ENCODE measurements at places on chromosomes 13 and 19.
A peak's percentile ranks its signal among the peaks of the same experiment; 100 is the strongest.

GRCh38 chr19:2302319-2303210, 5.4 kb downstream of the LINGO3 start:
- peak; percentile 21 for DNase-seq

DNA sequence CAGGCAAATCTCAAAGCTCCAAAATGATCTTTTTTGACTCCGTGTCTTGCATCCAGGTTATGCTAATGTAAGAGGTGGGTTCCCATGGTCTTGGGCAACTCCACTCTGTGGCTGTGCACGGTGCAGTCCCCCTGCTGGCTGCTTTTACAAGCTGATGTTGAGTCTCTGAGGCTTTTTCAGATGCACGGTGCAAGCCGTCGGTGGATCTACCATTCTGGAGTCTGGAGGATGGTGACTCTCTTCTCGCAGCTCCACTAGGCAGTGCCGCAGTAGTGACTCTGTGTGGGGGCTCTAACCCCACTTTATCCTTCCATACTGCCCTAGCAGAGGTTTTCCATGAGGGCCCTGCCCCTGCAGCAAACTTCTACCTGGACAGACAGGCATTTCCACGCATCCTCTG, 266.8 kb upstream of the GPC6 start:
- no peak for DNase-seq

DNA sequence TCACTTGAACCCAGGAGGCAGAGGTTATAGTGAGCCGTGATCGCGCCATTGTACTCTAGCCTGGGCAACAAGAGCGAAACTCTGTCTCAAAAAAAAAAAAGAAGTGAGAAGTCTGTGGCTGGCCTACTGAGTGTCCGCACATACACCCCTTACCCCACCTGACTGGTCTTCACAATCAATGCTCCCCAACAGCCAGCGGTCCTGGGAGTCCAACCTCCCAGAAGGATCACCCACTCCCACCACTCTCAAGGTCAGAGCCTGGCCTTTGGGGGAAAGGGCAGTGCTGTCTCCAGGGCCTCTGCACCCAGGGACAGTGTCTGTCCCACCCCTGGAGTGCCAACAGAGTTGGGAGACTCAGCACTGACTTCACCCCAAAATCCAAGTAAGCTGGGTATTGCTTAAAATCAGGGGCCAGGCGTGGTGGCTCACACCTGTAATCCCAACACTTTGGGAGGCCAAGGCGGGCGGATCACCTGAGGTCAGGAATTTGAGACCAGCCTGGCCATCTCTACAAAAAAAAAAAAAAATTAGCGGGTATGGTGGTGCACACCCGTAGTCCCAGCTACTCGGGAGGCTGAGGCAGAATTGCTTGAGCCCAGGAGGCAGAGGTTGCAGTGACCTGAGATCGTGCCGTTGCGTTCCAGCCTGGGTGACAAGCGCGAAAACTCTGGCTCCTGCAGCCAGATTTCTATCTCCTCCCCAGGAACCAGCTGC, 2.3 kb upstream of the CD320 start:
- no peak for DNase-seq

GRCh38 chr13:26030331-26030730, 21.5 kb downstream of the SHISA2 start:
- DNase-seq, result no peak

GRCh38 chr19:19451429-19452242, 46.2 kb downstream of the GATAD2A start:
- DNase-seq, result no peak

DNA sequence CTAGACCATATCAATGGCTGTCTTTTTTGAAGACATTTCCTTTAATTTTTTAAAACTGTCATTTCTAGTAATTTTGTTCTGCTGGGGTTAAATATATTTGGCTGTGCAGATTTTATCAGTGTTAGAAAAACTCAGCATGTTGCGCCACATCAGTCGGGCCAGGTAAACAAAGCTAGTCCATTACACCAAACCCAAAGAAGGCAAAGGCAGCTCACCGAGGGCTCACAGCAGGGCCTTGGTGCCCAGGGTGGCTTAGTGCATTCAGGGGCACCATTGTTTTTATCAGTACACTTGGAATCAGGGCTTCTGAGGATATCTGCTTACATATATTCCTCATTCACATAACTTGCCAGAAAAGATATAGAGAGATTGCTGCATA, 22.2 kb downstream of the SPATA13 start:
- no peak for DNase-seq

- DNase-seq, result no peak
Observed at GRCh38 chr13:85798556-85798955, 663 bp downstream of the SLITRK6 start.

DNA sequence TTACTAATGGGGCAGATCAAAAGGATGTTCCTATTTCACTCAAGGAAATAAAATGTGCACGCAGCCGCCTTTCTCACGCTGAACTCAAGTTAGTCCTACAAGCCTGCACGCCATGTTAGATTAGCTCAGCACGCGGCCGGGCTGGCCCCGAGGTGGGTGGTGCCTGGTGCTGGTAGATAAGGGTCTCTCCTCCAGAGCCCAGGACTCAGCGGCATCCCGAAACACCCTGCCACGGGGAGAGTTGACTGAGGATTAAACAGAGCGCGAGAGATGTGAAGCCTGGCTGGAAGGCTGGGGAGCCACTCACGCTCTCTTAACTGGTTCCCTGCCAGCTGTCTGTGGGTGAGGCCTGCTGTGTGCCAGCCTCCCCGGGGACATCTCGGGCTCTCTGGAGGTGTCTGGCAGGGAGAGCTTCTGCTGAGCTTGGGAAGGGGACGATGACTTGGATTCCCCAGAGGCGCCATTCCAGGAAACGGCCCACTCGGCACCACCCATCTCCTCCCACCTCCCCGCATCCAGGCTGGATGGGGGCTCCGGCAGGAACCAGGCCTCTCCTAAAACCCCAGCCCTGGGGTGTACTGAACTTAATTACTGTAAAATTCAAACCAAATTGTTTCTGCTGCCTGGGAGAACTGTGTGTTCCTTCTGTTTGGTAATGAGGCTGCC, 122.2 kb downstream of the KDM4B start:
- DNase-seq, result peak; percentile 87

- DNase-seq, result peak; percentile 46
Observed at GRCh38 chr19:17579661-17580244, 24.3 kb downstream of the COLGALT1 start.

- no peak for DNase-seq
Observed at GRCh38 chr13:34587576-34587975, 354.5 kb upstream of the NBEA start.

DNA sequence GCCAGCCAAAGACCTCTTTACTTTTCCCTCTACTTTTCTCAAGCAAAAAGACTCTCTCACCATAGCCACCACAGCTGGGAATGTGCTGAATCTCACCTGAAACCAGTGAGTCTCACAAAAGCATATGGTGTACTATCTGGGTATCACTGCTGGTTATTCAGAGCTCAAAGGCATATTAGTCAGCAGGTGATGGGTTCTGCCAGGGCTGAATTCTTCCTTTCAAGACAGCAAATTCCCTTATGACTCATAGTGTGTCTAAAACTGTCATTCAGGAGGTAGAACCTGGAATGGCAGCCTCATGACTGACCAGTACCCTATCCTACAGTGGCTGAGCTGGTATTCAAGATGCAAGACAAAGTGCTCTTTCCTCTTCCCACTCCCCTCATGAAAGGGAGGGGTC, 2859.1 kb downstream of the PCDH9 start:
- DNase-seq, result no peak

GRCh38 chr13:94192431-94192975, 287.0 kb downstream of the DCT start:
- DNase-seq, result peak; percentile 21

DNA sequence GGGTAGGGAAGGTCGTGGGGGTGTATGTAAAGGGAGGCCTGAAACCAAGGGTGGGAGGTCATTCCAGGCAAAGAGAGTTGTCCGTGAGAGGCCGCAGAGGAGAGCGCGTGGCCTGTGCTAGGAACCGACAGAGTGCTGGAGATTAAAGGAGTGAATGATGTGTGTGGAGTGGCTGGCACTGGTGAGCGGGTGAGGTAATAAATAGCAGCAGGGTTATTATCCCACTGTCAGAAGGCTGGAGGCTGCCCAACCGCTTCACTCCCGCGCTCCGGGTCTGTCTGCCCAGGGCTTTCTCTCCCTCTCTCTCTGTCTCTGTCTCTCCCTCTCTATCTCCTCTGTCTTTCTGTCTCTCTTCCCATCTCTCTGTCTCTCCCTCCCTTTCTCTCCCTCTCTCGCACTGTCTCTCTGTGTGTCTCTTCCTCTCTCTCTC, 17.4 kb downstream of the ZNF579 start:
- DNase-seq, result peak; percentile 76

DNA sequence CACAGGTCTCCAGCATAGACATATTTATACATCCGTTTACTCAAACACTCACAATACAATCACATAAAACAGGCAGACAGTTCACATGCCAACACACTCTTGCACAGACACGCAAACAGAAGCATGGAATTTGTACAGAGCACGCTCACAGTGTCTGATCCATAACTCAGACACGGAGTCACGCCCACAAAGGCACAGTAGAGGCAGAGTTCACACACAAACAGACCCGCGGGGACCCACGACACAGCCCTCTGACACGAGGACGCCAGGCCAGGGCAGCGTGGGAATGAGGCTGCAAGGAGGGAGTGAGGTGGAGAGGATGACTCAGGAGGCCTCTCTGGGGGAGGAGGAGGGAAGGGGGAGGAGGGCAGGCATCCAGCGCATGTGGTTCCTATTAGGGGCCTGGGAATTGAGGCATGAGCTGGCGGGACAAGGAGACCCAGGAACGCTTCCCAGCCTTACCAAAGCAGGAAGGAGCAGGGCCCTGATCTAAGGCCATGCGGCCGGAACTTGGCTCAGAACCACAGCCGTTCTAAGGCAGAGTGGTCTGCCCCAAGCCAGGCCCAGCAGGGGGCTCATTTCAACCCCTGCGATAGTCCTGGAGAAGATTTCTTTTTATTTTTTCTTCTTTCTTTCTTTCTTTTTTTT, 9.1 kb upstream of the OLFM2 start:
- peak; percentile 87 for DNase-seq

- no peak for DNase-seq
Observed at GRCh38 chr19:40424637-40425449, 949 bp downstream of the SERTAD1 start.

DNA sequence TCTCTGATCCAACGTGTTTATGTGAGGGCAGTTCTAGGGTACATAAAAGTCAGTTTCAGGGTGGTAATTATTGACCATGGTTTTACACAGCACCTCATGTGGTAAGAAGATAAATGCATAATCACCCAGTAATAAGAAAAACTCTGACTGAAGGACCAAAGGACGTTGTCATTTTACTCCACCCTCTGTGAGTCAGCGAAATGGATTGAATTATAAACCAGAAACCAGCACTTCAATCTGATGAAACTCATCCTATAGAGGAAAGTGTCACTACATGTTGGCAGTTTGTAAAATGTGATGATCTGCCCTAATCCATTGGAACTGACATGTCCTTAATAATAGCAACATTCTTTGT, 406.8 kb downstream of the KLF5 start:
- peak; percentile 56 for DNase-seq

DNA sequence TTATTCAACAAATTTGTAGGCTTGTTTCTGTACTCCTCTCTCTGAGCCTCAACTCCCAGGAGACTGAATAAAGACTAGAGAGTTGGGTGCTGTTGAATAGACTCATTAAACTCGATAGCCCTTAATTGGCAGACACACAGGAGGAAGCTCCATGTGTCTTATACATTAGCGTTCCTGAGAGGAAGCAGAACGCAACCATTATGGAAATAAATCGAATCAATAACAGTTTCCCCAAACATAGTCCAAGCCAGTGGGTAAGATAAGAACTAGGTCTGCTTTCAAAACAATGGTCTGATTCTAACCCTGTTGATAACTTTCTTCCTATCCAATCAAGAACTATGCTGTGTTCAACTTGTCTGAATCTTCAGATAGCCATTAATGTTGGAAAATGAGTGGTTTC, 118.1 kb upstream of the FNDC3A start:
- no peak for DNase-seq

DNA sequence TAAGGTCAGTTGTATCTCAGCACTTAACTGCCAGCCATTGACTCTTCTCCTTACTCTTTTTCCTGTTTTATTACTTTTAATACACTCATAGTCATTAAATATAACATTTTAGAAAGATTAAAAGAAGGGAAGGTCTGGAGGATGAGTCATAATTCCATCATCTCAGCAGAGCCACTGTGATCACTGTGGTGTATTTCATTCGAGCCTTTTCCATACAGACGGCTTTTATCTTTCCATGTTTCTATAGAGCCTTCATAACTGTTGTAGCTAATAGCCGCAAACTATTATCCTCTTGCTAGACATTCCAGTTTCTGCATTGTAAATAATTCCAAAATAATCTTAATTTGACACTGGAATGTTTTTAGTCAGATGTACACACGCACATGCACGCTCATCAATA, 4.7 kb upstream of the FLT1 start:
- DNase-seq, result no peak

DNA sequence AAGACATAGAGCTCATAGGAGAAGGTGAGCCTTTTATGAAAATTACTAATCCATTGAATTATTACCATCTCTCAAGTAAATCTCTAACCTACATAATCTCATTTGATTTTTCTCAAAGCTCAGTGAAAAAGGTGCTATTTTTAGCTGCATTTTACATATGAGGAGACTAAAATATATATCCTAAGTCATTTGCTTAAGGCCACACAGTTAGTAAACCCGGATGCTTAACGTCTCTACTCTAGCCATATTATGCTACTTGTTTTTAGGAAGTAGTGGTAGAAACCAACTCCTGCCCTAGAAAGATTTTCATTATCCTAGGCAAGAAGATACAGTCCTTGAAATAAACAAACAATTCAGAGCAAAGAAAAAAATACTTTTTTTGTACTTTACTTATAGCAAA, 108.9 kb downstream of the RBM26 start:
- DNase-seq, result no peak

DNA sequence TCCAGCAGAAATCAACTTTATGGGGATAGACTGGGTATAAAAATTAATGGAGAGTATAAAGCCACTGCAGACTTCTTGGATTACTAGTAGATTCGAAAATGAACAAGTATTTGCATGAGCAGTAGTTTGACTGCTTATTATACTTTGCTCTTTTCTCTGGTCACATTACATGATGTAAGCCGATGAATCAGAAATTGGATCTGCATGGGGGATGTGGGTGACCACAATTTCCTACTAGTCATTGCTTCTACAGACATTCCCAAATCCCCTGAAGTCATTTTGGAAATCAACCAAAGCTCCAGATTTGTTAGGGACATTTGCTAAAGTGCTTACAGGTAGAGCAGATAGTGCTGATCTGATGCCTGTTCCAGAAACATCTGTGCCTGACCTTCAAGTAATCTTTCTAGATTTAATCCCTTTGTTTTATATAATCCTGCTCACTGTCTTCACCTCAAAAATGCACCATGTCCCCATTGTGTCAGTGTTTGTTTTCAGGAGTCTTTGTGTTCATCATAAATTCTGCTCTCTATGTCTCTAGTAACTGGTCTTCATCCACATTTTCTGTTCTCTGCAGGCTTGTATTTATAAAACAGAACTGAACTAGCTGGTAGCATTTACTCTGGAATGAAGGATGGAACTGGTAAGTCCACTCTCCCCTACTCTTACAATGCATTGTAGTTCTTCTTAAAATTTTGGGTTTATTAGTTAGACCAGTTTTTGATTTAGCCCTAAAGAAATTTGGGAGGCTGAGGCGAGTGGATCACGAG, 201.5 kb upstream of the CSNK1A1L start:
- DNase-seq, result no peak
